ENCODE measurements at places on chromosomes 1 and 21.

DNA sequence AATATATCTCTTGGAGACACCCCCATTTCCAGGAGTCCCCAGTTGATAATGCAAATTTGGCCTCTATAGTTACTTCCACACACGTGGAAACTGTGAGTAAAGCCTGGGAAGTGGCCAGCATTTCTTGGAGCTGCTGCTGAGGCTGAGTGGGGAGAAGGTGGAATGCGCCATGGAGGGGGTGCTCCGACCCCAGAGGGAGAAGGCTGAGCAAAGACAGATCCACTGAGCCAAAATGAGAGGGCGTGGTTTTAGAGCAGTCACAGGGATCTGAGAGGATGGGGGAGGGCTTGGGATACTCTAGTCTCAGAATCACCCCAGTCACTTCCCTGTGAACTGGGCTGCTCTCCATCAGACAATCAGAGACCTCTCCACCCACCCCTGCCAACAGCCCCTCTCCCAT, 38.7 kb downstream of the TRIM62 start:
- no peak for DNase-seq

DNA sequence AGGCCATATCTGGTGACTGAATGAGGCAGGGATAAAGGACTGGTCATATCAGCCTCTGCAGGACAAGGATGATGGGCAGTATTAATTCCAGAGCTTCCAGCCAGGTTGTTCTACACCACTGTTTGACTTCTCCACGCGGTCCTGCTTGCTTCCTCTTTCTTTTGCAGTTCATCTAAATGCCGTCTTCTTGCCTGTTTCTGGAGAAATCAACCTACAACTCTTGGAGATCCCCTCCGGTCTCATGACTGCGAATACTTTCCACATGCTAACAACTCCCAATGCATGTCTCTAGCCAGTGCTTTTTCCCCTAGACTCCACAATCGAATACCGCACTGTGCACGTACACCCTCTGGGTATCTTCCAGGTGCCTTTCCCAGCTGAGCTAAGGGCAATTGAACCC, 14.1 kb upstream of the TIAM1 start:
- DNase-seq, result no peak

- no peak for DNase-seq
Observed at GRCh38 chr1:206873603-206874188, 8.3 kb downstream of the IL20 start.

DNA sequence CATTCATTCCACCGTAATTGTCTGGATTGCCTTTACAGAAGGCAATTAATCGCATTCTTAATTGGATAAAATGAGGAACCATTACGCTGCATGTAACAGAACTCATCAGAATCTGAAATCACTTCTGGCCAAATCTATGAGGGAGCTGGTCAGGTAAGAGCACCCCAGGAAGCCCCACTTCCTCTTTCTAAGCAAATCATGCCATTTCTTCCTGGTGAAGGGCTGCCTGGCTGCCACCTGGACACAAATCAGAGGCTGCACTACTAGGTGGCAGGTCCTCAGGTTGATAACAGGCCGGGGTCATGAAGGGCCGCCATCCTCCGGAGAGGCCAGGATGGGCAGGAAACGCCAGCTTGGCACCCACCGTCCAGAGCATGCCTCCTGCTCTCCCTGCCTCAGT, 73.7 kb downstream of the CAPZB start:
- DNase-seq, result no peak

DNA sequence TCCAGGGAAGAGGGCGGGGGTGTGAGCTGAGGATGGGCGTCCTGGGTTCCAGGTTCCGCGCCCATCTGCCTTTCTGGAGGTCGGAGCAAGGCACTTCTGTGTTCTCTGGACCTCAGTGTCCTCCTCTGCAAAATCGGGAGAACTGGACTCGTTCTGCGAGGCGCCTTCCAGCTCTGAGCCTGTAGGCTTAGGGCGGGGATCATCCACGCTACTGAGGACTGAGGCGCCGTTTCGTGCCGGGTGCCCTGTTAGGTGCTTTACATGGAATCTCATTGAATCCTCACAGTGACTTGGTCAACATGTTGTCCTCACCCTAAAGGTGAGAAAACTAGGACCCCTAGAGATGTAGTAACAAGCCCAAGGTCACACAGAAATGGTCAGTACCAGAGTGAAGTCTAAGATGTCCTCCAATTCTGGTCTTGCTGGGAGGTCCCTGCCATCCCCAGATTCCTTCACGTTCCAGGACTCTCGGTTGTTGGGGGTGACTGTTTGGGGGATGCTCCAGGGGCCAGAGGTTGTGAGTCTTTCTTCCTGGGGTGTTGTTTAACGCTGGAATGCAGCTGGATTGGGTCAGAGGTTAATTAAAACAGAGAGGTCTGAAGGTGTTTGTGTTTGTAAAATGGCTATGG, 677 bp downstream of the PRKAA2 start:
- DNase-seq, result peak; percentile 22

DNA sequence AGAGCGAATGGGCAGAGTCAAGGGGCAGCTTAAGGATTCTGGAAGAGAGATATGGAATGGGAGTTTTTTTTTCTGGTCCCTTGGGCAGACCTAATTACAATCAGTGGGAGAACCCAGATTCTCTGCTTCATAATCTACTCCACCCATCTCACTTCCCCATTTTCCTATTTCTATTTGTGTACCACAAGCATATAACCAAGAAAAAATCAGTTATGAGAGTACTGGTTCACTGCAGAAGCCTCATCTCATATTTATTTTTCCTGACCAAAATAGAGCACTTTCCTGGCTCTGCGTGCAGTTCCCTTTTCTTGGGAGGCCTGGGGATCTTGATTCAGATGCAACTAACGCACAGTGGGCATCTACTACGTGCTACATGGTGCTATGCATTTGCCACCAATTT, 82.2 kb upstream of the SLFNL1 start:
- DNase-seq, result no peak

- no peak for DNase-seq
Observed at GRCh38 chr1:211885747-211886522, 55.4 kb upstream of the LPGAT1 start.

DNA sequence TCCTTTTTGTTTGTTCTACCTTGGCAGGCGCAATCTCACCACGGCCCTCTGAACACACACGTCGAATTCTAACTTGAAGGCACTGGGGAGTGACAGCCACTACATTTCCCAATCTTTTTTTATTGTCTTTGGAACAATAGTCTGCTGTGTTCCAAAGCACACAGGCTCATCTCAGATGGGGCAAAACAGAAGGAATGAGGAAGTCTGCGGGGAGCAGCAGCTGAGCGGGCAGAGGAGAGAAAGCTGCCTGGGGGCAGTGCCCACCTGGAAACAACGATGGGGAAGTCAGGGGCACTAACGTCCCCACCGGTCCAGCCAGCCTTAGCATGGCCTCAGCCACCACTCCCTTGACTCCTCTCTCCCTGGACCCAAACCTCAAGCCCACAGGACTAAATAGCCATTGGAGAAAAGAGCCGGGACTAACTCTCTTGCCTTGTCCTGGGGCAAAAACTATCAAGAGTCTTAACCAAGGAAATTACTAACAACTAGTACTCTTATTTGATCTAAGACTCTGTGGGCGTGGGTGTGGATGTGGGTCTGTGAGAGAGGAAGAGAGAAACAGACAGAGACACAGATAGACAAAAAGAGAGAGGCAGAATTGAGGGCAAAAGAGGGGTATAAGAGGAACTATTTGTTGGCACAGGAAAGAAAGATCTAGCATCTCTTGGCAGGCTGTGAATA, 34.2 kb downstream of the SYF2 start:
- no peak for DNase-seq

DNA sequence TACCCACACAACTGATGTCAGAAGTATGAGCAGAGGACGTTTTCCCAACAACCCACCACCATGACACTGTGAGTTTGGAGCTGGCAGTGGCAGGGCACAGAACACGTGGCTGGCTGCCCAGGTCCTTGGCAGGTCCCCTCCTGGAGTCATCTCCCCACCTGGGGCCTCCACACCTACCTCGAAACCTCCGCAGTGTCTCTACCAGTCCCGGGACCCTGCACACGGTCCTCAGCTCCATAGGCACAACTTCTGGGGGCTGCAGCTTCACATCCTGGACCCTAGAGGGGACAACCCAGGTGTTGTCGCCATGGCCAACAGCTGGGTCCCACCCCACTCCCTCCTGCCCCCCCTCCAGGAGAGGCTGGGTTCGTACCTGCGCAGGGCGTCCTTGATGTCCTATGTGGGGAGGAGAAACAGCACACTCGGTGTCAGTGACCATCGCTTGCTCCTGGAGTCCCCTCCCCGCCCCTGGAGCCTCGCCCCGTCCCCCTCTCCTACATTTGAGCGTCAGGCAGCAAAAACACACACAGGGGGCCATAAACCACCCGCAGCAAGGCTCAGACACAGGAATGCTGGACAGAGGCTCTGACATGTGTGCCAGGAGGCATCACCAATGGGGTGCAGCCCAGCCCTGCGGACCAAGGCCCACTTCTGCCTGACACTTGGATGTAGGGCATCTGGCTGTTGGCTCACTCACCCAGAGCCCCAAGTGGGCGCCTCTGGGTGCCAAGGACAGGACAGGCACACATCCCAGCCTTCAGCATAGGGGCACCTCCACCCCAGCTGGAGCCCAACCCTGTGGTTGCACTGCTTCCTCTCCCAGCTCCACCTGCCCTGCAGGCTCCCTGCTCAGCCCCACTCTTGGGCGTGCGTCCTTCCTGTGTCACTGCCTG, 9.6 kb downstream of the TRIM11 start:
- DNase-seq, result no peak

DNA sequence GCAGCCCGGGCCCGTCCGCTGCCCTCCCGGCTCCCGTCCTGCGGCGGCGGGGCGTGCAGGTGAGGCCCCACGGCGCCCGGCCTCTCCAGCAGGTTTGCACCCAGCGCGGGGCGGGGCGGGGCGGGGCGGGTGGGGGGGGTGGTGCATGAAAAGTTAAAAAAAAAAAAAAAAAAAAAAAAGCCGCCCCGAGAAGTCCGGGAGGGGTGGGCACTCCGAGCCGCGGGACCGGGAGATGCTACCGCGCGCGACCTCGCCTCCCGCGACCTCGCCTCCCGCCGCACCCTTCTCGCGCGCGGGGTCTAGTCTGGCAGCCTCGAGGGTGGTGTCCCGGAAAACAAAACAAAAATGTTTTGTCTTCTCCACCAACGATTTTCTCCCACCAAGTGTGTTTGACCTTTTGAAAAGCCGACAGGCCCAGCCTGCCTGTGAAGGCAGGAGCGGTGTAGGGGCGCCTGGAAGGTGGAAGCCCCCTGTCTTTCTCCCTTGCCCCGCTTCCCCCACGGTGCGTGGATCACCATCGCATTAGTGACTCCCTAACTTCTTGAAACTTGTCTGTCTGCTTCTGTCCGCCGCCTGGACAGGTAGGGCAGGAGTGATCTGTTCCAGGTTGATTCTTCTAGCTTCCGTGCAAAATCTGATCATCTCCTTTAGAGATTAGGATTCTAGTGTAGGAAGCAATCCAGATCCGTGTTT, 569 bp downstream of the RCAN3 start:
- DNase-seq, result peak; percentile 9

DNA sequence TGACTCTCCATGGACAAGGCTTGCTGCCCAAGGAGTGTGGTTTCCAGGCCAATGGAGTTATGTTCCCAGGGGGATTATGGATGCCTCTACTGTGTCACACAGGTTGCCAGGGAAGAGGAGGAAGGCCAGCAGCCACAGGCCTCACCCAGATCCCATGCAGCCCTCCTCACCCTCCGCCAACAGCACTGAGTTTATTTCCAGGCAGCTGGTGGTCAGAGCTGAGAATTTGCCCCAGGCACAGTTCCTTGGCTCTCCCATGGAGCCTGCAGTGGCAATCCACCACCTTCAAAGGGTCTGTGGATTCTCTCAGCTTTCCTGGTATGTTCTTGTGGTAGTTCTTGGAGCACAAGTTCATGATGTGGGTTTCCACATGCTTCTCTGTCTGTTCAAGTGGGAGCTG, 79.2 kb downstream of the NTNG1 start:
- no peak for DNase-seq

- peak; percentile 42 for DNase-seq
Observed at GRCh38 chr1:231315887-231316286, 21.8 kb downstream of the EXOC8 start.

GRCh38 chr1:91806769-91807700, 78.9 kb downstream of the TGFBR3 start:
- DNase-seq, result no peak

GRCh38 chr1:239722035-239722434, 335.7 kb downstream of the CHRM3 start:
- no peak for DNase-seq

DNA sequence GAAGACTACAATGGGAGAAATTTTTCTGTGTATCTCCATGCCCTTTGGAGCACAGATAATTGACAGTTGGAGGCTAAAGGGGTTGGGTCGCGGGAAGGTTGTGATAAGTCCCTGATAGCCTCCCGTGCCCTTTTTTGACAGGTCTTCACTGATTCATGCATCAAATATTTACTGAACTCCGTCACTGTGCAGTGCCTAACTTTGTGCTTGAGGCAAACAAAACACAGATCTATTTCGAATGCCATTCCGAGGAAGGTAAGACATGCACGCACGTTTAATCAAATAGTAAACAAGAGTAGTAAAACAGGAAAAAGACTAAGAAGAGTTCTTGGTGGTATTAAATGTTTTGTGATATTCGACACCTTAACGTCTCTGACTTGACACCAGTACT, 494 bp upstream of the PIP5K1A start:
- DNase-seq, result no peak

GRCh38 chr1:156193208-156193487, 756 bp upstream of the SLC25A44 start:
- no peak for DNase-seq

DNA sequence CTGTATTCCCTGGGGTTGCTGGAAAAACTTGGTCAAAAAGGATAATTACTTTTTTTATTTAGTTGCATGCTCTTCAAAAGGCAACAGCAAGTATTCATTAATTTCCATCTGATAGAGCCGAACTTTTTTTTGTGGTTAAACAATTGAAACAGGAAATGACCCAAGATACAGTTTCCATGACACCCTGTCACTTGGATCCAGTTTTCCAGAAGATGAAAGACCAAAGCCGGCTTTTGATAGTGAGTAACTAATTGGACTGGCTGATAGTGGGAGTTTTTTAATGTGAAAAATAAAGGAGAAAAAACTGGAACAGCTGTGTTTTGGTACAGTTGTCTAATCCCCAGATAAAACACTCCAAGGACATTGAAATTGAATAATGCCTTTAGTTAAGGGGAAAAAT, 33.0 kb downstream of the CACHD1 start:
- DNase-seq, result no peak

DNA sequence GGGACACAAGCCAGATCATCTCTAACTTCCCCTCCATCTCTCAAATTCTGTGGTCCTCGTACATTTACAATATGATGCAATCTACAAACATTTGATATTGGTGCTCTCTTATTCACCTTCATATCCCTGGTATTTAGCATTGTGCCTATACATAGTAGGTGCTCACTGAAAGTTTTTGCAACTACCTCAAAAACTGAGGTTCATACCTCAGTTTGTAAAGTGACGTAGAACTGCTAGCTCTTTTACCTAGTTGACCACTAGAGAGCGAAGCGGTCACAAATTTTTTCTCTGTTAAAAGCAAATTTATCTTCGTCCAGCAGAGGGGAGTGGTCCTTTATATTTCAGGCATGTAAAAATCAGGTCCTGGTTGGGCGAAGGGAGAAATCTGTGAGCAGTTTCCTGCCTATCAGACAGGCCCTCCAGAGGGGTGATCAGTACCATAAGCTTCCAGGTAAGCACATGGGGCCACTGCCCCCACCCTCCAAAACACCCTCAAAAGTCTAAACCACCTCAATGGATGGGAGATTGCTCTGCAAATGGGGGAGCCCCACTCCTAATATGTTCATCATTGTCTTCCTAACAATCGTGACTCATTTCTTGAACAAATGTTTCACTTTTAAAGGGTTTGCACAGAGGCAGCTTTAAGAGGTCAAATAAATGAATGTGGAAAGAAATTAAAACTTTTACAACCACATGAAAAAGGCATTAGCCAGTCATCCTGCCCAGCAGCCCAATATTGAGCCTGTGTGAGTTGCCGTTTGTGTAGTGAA, 10.6 kb upstream of the HLCS start:
- DNase-seq, result peak; percentile 53

GRCh38 chr1:25624156-25624555, 7.6 kb downstream of the MAN1C1 start:
- DNase-seq, result no peak
